ENCODE measurements at places on chromosomes 1 and 21.

- no peak for DNase-seq
These were observed 3.1 kb downstream of the CSF3R start for GRCh38 chr1:36479505-36480051.

DNA sequence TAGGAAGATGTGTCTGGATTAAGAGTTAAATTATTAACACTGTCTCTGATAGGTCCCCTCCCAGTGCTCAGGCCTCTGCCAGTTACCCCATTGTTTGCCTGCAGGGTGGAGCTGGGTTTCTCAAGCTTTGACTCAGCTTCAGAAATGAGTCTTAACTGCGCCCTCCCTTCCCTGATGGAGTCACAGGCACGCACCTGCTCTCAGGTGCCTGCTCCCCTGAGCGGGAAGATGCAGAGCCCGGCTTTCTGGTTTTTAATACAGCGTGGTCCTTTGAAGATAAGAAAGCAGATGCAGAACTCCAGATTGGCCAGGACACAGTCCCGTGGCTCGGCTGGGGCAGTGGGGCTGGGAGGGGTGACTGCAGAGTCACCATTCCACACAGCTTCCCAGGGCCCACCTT is 3.2 kb upstream of the SPRR4 start:
- DNase-seq: no peak

GRCh38 chr1:207335695-207336363 is 14.4 kb downstream of the CD55 start:
- DNase-seq: no peak

- DNase-seq: no peak
These were observed 936 bp upstream of the UBXN11 start for GRCh38 chr1:26307363-26307781.

DNA sequence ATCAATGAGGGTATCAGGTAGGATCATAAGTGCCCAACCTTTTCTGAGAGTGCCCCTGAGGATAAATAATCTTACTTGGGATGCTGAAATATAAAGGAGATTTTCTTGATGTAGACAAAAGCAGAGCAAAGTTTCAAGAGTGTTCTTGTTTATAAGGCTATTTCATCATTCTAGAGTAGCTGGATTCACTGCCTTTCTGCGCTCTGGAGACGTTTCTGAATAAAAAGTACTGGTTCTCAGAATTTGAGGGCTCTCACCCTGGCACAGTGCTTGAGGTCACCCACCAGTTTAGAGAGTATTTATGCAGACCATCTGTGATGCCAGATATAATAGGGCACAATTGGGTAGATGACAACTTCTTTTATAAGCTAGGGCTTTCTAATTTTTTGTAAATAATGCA is 103.3 kb downstream of the GDAP2 start:
- no peak for DNase-seq

GRCh38 chr1:119731060-119731459 is 19.3 kb downstream of the PHGDH start:
- DNase-seq: no peak
